Tibial artery (tissue), 4 donors: ENCODE measurements at places on chromosomes 13 and 19.

DNA sequence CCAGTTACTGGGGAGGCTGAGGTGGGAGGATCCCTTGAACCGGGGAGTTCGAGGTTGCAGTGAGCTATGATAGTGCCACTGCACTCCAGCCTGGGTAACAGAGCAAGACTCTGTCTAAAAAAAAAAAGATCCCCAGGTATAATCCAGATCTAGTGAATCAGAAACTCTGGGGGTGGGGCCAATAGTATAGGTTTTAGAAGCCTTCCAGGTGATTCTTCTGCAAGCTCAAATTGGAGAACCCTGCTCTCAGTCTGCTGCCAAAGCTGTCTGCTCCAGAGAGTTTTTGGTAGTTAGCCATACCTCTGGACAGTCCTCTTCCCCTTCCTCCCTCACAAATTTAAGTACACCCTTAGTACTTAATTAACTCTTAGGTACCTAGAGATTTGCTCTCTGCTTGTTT, 28.0 kb downstream of the SERP2 start:
- DNase-seq = no peak

- no peak for DNase-seq
These were observed 21.9 kb downstream of the CEBPA start for GRCh38 chr19:33280351-33280921.

- peak; percentile 35 for DNase-seq
These were observed 21.6 kb downstream of the ATP4B start for GRCh38 chr13:113636266-113636963.

- peak; percentile 27 for DNase-seq
These were observed 84.7 kb upstream of the DOCK9 start for GRCh38 chr13:99062593-99062992.

DNA sequence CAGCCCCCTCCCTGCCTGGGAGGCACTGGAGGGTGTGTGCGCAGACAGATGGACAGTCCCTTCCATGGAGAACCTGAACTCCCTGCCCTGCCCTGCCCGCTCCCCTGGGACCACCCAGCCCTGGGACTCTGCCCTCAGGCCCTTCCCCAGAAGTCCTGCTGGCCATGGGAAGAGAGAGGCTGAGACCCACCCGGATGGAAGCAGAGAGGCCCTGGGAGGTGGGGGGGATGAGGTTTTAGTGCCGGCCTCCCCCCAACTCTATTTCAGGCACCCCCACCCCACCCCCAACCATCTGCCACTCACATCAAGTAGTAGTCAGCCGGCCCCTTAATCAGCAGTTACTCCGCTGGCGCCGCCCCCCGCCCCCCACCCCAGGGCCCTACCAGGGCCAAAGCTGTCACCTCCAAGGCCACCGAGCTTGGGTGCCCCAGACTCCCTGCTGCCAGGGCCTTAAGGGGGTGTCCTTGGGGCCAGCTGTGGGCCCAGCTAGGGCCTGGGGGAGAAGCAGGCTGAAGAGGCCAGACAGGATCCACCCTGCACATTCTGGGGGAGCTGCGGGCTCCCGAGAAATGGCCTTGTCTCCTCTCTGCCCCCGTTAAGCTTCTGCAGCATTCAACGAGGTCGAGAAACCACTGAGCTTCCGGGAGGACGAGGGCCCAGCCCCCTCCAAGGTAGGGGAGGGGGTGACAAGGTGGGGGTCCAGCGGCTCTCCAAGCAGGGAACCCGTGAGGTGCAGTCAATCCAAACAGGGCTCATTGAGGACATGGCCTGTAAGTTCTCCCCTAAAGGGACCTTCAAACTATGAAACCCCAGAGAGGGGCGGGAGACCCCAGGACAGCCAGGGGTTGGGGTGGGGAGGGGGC, 17.4 kb downstream of the NMRK2 start:
- no peak for DNase-seq

GRCh38 chr19:40921005-40921897, 39.2 kb upstream of the CYP2A7 start:
- no peak for DNase-seq

DNA sequence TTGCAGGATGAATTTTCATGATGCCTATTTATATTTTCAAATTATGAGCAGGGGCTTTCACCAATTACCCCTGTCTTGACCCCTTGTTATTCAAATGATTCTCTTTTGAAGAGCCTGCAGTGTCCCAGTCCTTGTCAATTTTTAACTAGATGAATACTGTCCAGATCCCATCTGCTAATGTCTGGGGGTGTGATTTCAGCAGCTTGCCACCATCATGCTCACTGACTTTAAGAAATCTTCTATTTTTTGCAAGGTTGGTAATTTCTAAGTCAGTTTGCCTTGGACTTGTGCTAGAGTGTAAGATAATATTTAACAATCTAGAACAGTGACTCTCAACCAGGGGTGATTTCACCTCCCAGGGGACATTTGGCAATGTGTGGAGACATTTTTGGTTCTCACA, 106.0 kb downstream of the CACNA1A start:
- no peak for DNase-seq

- no peak for DNase-seq
These were observed 12.8 kb downstream of the FUT6 start for GRCh38 chr19:5826531-5827341.

- no peak for DNase-seq
These were observed 9.5 kb downstream of the CYP4F22 start for GRCh38 chr19:15517778-15518177.

GRCh38 chr19:10353793-10354391, 14.5 kb upstream of the ICAM3 start:
- no peak for DNase-seq

- DNase-seq = no peak
These were observed 69.2 kb downstream of the DHRS12 start for GRCh38 chr13:51734786-51735185.
